ENCODE measurements at places on chromosomes 3 and 15.

DNA sequence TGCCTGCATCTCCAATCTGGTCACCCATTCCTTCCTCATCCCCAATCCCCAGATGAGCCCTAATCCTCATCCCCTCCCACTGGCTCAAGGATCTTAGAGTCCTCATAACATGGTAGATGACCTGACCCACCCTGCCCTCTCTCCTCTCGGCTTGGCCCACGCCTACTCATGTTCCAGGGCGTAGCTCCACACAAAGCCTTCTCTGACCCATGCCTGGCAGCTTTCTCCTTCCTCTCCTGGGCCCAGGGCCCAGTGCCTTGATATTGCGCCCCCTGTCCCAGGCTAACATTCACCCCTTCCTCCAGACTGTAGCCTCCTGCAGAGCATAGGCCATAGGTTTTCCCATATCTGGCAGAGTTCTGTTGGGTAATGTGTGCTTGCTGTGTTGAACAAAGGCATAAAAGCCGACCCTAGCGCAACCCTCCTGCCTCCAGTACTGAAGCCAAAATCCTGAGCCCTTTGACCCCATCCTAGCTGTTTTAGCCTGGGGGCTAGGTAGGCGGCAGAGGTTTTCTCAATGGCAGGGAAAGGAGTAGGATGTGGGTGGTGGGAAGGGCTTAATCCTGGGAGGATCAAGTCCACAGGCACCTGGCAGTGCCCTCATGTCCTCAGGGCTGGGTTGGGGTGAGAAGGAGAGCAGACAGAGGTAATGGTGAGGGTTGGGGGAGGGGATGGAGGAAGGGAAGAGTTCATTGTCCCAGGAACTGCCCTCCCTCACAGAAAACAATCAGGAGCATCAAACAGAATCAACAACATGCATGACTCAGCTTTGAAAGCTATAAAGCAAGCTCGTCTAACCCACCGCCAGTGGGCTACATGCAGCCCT is 35.5 kb downstream of the MESD start:
- DNase-seq, result no peak

DNA sequence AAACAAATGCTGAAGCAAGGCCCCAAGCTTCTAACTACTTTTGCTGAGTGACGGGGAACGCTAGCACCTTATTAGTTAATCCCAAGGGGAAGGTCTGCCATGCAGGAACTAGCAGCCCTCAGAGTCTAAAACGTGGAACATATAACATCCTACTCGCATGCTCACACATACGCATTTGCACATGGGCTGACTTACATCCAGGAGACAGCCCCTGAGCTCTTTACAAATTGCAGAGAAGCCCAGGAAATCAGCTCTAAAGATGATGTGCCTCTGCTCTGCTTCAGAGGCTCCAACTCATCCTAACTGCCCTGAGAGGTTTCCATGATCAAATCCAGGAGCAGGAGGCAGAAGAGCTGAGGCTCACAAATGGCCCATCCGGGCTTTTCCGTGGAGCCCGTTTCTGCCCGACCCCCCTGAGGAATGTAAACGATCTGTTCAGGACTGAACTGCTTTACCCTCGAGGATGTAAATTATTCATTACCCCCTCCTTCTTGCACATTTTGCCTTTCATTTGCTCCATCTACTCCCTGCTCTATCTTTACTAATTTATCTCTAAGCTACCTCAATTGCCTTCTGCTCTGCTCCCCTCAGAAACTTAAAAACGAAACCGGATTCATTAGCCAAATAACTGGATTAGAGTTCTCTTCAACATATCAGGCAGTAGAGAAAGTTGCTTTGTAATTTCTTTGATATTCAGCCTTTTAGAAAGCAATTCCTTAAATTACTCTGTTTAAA is 141.9 kb upstream of the CCDC54 start:
- DNase-seq, result peak; percentile 36

DNA sequence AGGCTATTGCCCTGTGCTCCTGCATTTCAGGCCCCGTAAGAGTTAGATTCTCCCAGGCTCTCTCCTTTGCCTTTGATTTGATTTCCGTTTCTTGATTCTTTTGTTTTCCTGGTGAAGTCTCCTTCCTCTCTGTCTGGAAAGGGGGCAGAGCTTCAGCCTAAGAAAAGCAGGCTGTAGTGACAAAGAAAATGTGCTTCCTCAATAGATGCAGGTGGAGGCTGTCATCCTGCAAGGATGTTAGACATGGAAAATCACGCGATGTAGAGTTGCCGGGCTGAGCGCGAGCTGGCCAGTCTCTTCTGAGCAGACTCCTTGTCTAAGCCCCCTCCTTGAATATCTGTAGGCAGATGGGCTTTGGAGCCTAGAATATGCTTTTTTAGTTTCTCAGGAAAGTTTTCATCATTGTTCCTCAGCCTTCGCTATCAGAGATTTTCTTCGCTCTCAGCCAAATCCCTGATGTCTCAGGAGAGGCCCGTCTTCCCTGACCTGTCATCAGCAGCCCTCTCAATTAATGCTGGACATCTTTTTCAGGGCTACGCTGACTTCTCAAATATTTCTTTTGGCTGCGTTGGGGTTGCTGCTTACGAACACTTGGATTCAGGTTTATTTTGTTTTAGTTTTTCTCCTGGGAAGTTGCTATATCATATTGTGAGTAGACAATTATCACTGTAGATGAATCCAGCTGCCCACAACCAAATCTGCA is 163.6 kb downstream of the ITPR1 start:
- no peak for DNase-seq

GRCh38 chr3:176206809-176207208 is 990.5 kb downstream of the TBL1XR1 start:
- no peak for DNase-seq

GRCh38 chr3:186217820-186218164 is 108.9 kb upstream of the ETV5 start:
- DNase-seq, result no peak

Data from ACHN (cell line).